RPMI7951 (cell line): ENCODE measurements at places on chromosomes 16 and 17.

- no peak for DNase-seq
Observed at GRCh38 chr17:81960130-81960958, 643 bp downstream of the NOTUM start.

DNA sequence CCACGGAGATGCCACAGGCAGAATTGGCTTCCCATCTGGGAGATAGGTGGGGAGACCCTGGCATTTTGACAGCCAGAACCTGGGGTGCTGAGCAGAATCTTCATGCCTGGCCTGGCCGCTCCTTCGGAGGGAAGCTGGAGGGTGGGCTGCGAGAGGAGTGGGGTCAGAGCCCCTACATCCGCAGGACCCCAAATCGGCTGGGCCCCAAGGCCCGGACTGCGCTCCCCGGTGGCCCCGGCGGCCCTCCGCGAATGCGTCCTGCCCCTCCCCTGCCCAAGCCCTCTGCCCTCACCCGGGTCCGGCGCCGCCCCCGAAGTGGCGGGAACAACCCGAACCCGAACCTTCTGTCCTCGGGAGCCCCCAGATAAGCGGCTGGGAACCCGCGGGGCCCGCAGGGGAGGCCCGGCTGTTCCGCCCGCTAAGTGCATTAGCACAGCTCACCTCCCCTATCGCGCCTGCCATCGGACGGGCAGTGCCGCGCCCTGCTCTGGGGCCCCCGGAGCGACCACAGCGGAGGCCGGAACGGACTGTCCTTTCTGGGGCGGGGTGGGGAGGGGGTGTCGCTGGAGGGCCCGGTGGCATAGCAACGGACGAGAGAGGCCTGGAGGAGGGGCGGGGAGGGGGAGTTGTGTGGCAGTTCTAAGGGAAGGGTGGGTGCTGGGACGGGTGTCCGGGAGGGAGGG, 850 bp upstream of the PNMT start:
- no peak for DNase-seq

GRCh38 chr16:86956437-86956836, 360.8 kb downstream of the C16orf95 start:
- no peak for DNase-seq

- no peak for DNase-seq
Observed at GRCh38 chr17:7553356-7553755, 4.5 kb downstream of the TNFSF12 start.

GRCh38 chr16:48101069-48101674, 54.6 kb downstream of the ABCC12 start:
- no peak for DNase-seq

- DNase-seq = peak; percentile 64
Observed at GRCh38 chr16:50368410-50369132, at the start of gene BRD7. TSS of gene BRD7 (minus strand) at chr16:50368988. CDS start at chr16:50368774, 214 bp downstream.

DNA sequence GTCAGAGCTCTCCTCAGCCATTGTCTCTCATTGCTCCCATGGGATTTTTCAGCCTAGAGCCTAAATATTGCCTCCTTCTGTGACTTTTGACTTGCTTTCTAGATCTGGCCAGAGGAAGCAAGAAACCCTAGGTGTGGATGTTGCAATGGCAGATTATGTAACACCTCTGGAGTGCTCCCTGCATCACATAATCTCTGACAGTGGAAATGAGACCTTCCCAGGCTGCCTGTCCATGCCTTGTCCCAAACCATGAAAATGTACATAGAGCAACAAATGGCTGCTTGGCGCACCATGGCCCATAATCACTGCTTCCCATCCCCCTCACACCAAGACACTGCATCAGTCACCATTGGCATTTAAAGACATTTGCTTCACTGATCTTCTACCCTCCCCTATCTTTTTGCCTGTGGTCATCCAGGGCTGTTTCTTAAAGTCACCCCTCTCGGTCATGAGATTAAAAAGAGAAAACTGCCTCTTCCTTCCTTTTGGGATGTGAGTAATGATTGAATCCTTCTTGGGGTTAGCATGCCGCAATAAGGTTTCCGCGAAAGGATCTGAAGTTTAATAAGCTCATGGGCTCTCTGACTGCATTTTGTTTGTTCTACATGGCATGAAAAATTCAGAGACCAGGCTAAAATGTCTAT, 34.2 kb upstream of the CCL2 start:
- peak; percentile 59 for DNase-seq

GRCh38 chr17:76268015-76268749, 3.0 kb downstream of the UBALD2 start:
- peak; percentile 51 for DNase-seq

- DNase-seq = no peak
Observed at GRCh38 chr17:50578173-50578572, 17.7 kb downstream of the CACNA1G start.

DNA sequence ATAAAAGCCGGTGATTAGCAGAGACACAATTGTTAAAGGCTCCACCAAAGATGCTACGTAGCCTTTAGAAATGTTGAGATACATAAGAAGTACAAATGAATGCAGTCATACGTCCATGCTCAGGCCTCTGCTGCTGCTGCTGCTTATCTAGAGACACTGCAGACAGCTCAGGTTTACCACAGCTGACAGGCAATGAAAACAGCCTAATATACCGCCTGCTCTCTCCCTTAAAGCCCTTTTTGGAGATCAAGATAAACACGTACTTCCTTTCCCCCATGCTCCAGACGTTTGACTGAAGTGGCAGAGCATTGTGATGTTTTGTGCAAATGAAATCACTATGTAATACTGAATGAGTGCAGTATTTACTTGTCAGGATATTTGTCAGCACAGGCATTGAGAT, 185.3 kb downstream of the AATF start:
- no peak for DNase-seq

DNA sequence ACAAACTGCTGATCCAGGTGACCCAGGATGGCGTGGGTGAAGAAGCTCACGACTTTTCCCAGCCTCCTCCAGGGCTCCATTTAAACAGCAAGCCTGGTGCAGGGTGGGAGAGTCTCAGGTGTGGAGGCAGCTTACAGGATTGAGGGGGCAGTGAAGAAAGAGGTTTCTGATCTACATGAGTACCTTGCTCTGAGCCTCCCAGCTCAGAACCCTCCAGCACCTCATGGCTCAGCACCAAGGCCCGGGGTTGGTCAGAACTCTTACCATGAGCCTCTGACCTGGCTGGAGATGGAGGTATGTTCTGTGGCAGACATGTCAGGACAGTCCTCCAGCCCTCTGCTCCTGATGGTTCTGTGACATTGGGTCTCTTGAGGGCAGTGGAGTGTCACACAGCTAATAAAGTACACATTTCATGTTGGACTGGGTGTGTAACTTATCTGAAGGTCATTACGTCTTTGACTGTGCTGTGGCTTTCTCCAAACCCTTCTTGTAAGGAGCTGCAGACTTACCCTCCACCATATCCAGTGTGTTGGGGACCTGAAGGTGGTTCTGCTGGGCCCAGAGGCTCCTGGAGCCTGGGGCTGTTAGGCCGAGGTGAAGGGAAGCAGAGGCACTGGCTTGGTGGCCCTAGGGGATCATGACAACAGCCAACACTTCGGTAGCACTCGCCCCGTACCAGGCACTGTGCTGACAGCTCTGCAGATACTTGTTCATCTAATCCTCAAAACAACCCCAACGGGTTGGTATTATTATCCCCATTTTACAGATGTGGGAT, 3.8 kb upstream of the DCAF7 start:
- no peak for DNase-seq

DNA sequence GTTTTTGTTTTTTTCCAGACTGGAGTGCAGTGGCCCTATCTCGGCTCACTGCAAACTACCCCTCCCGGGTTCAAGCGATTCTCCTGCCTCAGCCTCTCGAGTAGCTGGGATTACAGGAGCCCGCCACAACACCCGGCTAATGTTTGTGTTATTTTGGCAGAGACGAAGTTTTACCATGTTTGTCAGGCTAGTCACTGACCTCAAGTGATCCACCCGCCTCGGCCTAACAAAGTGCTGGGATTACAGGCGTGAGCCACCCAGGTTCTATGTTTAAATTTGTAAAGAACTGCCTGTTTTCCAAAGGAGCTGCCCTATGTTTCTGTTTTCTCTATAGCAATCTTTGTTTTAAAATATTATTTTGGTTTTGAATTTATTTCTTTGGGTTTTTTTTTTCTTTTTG, 13.8 kb upstream of the C16orf87 start:
- DNase-seq = no peak

GRCh38 chr16:47198180-47198575, 54.4 kb upstream of the NETO2 start:
- DNase-seq = no peak

DNA sequence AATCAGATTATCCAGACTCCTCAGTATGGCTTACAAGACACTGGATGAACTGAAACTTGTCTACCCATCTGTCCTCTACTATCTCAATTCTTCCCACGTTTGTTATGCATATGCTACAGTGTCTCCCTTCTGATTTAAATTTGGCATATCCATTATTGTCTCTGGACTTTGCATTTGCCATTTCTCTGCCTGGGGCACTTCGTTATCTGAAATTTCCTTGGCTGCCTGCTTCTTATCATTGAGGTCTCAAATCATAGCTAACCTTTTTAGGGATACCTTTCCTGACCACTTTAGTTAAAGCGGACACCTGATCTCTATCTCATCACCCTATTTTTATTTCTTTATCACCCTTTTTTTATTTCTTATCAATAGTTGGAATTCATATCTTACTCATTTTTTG, 853.4 kb downstream of the KCNJ2 start:
- no peak for DNase-seq

- peak; percentile 94 for DNase-seq
Observed at GRCh38 chr16:56610017-56610608, 1.7 kb downstream of the MT2A start.

GRCh38 chr17:47955497-47956461, 1.9 kb downstream of the PRR15L start:
- DNase-seq = no peak

- DNase-seq = no peak
Observed at GRCh38 chr17:3904501-3904900, 11.6 kb upstream of the CAMKK1 start.

DNA sequence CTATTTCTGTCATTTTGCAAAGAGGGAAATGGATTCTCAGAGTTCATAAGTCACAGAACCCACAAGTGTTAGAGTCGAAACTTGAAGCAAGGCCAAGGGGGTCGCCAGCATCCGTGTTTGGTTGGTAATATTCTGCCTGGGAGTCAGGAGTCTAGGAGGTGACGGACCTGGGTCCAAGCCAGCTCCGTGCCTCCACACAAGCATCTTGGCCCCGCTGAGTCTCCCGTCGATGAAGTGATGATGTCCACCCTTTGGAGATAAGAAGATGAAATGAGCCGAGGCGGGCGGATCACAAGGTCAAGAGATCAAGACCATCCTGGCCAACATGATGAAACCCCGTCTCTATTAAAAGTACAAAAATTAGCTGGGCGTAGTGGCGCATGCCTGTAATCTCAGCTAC, 53.2 kb upstream of the TNRC6C start:
- no peak for DNase-seq

- no peak for DNase-seq
Observed at GRCh38 chr17:5201011-5201410, 9.3 kb upstream of the ZNF594 start.

GRCh38 chr17:61669522-61669921, 78.5 kb upstream of the NACA2 start:
- no peak for DNase-seq

DNA sequence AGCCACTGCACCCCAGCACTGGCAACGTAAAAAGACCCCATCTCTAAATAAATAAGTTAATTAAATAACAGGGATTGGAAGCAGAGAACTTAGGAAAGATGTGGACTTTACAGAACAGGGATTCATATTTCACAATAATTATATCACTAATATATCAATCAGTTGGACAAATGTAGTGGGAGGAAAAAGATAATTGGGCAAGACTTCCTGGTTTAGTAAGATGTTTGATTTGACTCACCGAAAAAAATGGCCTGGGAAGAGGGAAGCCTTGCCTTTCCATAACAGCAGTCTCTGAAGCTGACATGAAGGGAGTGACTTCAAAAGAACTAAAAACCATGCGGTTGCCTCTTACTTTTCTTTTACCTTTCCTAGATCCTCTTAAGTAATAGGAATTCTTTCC, 15.2 kb upstream of the C17orf78 start:
- DNase-seq = no peak

DNA sequence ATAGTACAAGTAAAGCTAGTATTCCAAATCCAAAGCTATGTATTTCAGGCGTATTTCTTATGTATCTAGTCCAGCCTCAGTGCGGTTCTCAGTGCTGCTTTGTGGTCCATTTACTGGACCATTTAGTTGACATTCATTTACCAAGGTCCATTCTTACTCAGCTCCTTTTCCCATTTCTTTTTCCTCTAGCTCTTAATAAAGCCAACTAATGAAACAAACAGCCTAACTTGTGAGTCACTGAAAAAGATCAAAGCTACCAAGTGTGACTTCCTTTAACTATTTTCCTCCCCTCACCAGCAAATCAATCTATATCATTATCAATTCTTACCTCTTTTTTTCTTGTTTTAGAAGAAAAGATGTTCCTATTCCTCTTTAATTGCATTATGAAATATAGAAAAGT, 64.0 kb downstream of the CYB561 start:
- peak; percentile 20 for DNase-seq

- no peak for DNase-seq
Observed at GRCh38 chr16:54281535-54282201, 4.9 kb downstream of the IRX3 start.

- DNase-seq = no peak
Observed at GRCh38 chr16:72073560-72074230, 10.7 kb downstream of the HPR start.

DNA sequence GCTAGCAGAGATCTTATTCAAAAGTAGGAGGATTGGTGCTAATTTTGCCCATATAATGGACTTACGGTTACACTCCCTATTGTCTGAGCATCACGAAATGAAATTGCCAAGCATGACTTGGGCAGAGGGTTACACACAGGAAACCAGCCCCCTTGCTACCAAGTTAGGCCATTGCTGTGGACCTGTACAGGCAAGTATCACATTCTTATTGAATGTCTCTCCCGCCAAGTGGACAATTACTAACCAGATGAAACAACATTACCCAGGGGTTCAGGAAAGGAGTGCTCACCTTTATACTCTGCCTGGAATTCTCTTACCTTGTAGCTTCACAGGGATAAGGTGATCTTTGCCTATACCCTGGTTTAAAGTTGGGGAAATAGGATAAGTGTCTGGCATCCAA, 70.6 kb upstream of the TOX3 start:
- no peak for DNase-seq

- DNase-seq = no peak
Observed at GRCh38 chr17:74480290-74480689, 13.9 kb downstream of the CD300A start.

DNA sequence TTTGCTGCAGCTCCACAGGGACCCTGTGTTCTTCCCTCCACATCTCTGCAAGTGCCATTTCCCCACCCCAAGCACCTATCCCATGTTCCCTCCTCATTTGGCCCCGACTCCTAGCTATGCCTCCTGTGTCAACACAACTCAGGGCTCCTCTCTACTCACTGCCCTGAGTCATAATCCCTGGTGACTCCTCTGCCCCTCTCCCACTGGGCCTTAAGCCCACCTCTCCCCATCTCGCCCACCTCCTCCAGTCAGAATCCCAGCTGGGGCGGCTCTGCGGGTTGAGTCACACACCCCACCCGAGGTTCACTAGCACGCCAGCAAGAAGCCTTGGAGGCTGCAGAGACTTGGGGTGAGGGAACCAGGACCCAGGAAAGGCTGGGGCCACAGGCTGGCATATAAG, 346.2 kb downstream of the FOXL1 start:
- DNase-seq = peak; percentile 92
